ENCODE measurements at places on chromosomes 2 and 18. TPM values are rescaled to one million over a fixed set of nuclear protein-coding genes. Genes with fewer than 3 reads are reported as not detected.

ABCG8 gene
- not detected for total RNA-seq

OTX1 gene
- total RNA-seq = 7.1 TPM

CCL20 gene
- total RNA-seq = not detected

AGFG1 gene
- 51.3 TPM for total RNA-seq

GRCh38 chr2:188526701-188527100 is 235.0 kb downstream of the GULP1 start:
- DNase-seq = no peak
- no peak overlapping the region for H3K4me3 ChIP-seq
- no peaks in the 10 kb centered on the region for H3K4me1 ChIP-seq

- no peaks in the 10 kb centered on the region for H3K4me1 ChIP-seq
- H3K4me3 ChIP-seq = no peak overlapping the region
- H3K27ac ChIP-seq = no peak overlapping the region
- DNase-seq = no peak
- H3K27me3 ChIP-seq = no peaks in the 10 kb centered on the region
- H3K36me3 ChIP-seq = no peaks in the 10 kb centered on the region
These were observed 28.4 kb downstream of the CPS1 start for GRCh38 chr2:210584834-210585233.

DNA sequence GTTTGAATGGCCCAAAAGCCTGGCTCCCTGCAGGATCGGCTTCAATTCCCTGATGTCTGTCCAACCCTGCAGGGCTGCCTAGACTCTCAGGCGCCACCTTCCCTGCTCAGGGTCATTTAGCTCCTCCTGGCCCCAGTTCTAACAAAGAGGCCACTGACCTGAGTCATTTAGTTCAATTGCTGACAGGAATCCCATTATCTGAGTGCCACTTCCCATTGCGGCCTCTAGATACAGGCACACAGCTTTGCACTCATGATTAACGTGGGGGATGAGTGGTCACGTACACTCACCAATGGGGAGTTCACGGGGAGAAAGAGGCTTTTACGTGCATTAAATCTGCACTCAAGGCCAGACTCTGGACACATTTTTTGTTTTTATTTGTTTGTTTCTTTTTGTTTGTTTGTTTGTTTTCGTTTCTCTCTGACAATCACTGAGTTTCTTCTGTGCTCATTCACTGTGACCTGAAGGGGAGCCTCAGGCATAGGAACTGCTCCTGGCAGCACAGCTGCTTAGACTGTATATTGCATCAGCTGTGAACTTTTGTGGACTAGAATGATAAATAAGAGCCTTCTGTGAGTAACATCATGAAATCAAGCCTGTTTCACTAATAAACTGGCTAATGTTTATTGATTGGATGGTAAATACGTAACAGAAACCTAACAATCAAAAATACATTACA is 118.9 kb upstream of the CTNNA2 start:
- DNase-seq = no peak
- H3K36me3 ChIP-seq = no peaks in the 10 kb centered on the region
- no peaks in the 10 kb centered on the region for H3K4me1 ChIP-seq
- no peak overlapping the region for H3K27ac ChIP-seq
- H3K4me3 ChIP-seq = no peak overlapping the region

DNA sequence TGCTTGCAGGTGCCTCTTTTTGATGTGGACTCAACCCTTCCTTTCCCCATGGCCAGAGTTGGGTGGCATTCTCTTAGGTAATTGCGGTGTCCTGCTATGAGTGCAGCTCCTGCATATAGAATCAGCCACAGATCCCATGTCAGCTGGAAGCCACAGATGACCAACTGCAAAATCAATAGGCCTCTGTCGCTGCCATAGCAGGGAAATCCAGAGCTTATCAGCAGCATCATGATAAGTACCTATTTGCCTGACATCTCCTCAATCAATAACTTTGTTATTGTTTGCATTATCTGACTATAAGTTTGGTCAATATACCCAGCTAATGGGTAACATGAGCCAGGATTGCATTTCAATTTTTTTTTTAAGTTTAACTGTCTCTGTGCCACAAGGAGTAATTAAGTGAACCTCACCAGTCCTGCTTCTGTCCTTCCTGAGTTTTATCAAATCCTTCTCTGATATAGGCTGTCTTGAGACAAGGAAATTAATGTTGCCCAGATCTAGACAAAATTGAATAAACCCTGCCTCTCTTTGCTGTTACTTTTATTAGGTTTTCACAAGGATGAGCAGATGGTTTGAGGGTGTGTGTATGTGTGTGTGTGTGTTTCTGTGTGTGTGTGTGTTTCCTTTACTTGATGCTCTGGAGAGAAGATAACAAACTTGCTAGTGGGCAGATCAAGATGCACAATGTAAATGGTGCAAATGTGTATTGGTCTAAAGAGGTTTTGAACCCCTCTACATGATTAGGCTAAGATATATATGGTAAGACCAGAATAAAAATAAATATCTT is 59.6 kb upstream of the CREB1 start:
- no peaks in the 10 kb centered on the region for H3K4me1 ChIP-seq
- DNase-seq = no peak
- H3K27me3 ChIP-seq = no peaks in the 10 kb centered on the region
- no peak overlapping the region for H3K27ac ChIP-seq
- H3K4me3 ChIP-seq = no peak overlapping the region
- no peaks in the 10 kb centered on the region for H3K36me3 ChIP-seq

DNA sequence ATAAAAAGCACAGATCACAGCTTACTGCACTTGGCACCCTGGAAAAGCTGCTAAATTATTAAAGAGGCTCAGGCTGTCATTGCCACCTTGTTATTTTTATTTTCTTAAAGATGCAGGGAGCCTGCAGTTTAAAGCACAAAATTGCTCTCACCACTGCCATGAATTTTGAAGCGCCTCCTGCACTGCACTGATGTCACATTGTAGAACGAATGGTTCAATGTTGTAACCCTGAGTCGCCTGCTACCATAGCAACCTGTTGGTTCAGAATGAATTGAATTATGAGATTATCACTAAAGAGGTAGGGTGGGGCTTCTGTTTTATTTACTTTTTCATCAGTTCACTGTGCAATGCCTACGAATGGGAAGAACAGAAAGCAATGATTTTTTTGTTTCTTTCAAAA is 16.5 kb downstream of the SCG2 start:
- H3K4me3 ChIP-seq = no peak overlapping the region
- no peak overlapping the region for H3K27ac ChIP-seq
- no peaks in the 10 kb centered on the region for H3K36me3 ChIP-seq
- no peaks in the 10 kb centered on the region for H3K27me3 ChIP-seq
- H3K4me1 ChIP-seq = no peaks in the 10 kb centered on the region

Data from K562 (cell line).